ENCODE measurements at places on chromosomes 12 and 14.

- H3K4me1 ChIP-seq: no peaks in the 10 kb centered on the region
- no peak for DNase-seq
- H3K27ac ChIP-seq: no peak overlapping the region
- no peaks in the 10 kb centered on the region for H3K36me3 ChIP-seq
- H3K4me3 ChIP-seq: no peak overlapping the region
These were observed 11.5 kb downstream of the TEAD4 start for GRCh38 chr12:2970744-2971143.

GRCh38 chr12:112906712-112907414, at the start of gene OAS1:
Gene OAS1 (plus strand): TSS chr12:112906962. CDS start chr12:112907040, 78 bp downstream.
- peak within 1 kb of the TSS; percentile 95 for H3K27ac ChIP-seq
- H3K4me1 ChIP-seq: peaks cover 56% of the 10 kb centered on the region
- H3K36me3 ChIP-seq: peaks cover 15% of the 10 kb centered on the region
- peak; percentile 55 for DNase-seq
- no peaks in the 10 kb centered on the region for H3K27me3 ChIP-seq
- peak within 1 kb of the TSS; percentile 85 for H3K4me3 ChIP-seq

DNA sequence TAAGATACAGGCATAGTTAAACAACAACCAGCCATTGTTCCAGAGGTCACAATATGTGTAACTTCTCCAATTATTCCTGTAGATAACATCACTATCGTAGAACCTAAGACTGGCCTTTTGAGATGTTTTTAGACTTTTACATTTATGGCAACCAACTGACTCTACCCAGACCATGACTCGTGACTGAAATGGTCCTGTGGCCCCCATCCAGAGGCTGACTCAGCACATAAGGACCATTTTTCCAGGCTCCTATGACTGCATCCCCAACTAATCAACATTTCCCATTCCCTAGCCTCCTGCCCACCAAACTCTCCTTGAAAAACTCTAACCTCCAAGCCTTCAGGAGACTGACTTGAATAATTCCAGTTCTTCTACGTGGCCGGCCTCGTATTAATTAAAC, 52.6 kb upstream of the NID2 start:
- DNase-seq: no peak
- no peak overlapping the region for H3K4me3 ChIP-seq
- H3K27me3 ChIP-seq: no peaks in the 10 kb centered on the region
- no peaks in the 10 kb centered on the region for H3K36me3 ChIP-seq
- peaks cover 12% of the 10 kb centered on the region for H3K4me1 ChIP-seq
- H3K27ac ChIP-seq: no peak overlapping the region

GRCh38 chr14:35750202-35750904, 58.7 kb downstream of the RALGAPA1 start:
- H3K36me3 ChIP-seq: peaks cover 27% of the 10 kb centered on the region
- no peaks in the 10 kb centered on the region for H3K4me1 ChIP-seq
- H3K4me3 ChIP-seq: no peak overlapping the region
- DNase-seq: no peak

DNA sequence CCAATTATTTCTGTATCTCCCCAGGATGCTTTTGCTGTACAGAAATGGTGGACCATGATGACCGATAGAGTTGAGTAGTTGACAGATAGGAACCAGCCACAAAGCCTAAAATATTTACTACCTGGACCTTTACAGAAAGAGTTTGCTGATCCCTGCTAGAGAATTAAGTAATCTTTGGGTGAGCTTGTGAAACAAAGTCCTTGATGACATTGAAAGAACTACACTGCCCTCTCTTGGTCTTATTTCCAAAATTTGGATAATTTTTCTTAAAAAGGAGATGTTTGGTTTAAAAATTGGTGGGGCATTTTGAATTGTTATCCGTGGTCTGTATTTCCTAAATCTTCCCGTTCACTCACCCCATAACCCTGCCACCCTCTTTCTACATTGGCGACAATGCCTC, 13.7 kb upstream of the TCTN1 start:
- peak overlapping the region; percentile 13 for H3K27ac ChIP-seq
- H3K36me3 ChIP-seq: no peaks in the 10 kb centered on the region
- DNase-seq: no peak
- no peaks in the 10 kb centered on the region for H3K27me3 ChIP-seq
- H3K4me1 ChIP-seq: peaks cover 9% of the 10 kb centered on the region
- no peak overlapping the region for H3K4me3 ChIP-seq

GRCh38 chr14:104657563-104658324, 31.7 kb upstream of the INF2 start:
- H3K4me1 ChIP-seq: peaks cover 35% of the 10 kb centered on the region
- no peak overlapping the region for H3K27ac ChIP-seq
- H3K4me3 ChIP-seq: no peak overlapping the region
- no peaks in the 10 kb centered on the region for H3K27me3 ChIP-seq
- peak; percentile 54 for DNase-seq

GRCh38 chr12:3750616-3751015, 2.3 kb downstream of the CRACR2A start:
- peaks cover 40% of the 10 kb centered on the region for H3K36me3 ChIP-seq
- DNase-seq: no peak
- peaks cover 62% of the 10 kb centered on the region for H3K4me1 ChIP-seq

GRCh38 chr12:55705782-55706402, 1.8 kb downstream of the ITGA7 start:
- peak; percentile 57 for DNase-seq
- H3K4me3 ChIP-seq: no peak overlapping the region
- H3K27me3 ChIP-seq: peaks cover 20% of the 10 kb centered on the region
- no peaks in the 10 kb centered on the region for H3K36me3 ChIP-seq

- no peaks in the 10 kb centered on the region for H3K27me3 ChIP-seq
- H3K27ac ChIP-seq: peak overlapping the region; percentile 74
- H3K4me3 ChIP-seq: no peak overlapping the region
- H3K4me1 ChIP-seq: peaks cover 29% of the 10 kb centered on the region
These were observed 17.3 kb downstream of the BAZ1A start for GRCh38 chr14:34857689-34858449.

DNA sequence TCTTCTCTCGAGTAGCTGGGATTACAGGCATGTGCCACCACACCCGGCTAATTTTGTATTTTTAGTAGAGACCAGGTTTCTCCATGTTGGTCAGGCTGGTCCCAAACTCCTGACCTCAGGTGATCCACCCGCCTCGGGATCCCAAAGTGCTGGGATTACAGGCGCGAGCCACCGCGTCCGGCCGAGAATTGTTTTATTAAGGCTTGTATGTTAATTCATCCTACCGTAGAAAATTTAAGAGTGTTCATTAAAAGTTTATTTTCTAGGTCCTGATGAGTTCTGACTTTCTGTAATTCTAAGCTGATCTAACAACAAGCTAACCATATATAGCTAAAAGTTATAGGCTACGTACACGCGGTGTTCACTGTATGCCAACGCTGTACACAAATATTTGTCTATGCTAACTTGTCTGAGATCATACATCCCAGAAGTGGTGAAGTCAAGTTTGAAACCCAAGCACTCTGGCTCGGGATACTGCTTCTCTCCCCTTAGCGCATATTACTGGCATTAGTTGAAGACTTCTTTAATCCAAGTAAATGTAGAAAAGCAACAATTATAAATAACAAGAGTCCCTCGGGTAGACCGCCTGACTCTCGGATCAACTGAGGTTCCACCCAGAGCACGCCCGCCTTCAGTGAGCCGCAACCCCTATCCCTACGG, 570 bp upstream of the MRPS35 start:
- H3K4me3 ChIP-seq: peak overlapping the region; percentile 94
- DNase-seq: no peak
- peak overlapping the region; percentile 94 for H3K27ac ChIP-seq
- H3K4me1 ChIP-seq: peaks cover 28% of the 10 kb centered on the region

DNA sequence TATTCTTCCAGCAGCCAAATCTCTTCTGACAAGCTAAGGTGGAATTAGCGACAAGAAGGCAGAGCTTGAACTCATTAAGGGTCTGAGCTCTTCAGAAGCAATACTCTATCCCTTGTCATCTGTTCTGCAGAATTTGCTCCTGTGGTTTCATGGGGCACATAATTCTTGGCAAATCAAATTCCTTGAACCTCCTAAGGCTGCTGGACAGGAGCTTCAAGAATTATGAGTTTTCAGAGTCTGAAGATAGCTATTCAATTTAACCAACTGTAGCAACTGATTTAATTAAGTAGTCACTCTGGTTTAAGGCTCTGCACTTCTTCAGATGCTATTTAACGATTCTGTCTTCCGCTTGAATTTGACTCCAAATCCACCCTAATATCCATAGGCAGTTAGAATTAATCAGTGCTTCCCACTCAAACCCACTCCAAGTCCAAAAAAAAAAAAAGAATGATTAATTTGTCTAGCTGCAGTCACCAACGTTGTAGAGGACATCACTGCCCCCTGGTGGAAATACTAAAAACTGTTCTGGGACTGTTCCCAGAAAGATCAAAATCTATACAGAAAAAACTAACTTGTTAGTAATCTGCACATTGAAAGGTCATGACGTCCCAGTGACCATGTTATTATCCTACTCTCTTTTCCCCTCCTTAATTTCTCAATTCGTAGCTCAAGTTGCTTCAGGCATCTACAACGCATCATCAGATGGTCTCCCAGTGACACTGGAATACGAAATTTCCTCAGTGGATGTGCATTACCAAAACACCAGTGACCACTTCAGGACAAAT, 169.9 kb downstream of the KIF21A start:
- peaks cover 5% of the 10 kb centered on the region for H3K4me1 ChIP-seq
- no peaks in the 10 kb centered on the region for H3K36me3 ChIP-seq
- H3K4me3 ChIP-seq: no peak overlapping the region
- DNase-seq: peak; percentile 38
- H3K27me3 ChIP-seq: peaks cover 15% of the 10 kb centered on the region

DNA sequence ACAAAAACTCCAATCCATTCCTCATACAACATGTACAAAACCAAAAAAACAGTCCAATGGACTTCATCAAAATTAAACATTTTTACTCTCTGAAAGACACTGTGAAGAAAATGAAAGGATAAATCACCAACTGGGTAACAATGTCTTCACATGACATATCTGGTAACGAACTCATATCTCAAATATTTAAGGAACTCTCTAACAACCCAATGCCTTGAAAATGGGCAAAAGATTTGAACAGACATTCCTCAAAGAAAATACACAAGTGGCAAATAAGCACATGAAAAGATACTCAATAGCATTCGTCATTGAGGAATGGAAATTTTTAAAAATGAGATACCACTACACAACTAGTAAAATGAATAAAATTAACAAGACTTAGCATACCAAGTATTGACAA, 198.7 kb upstream of the RASSF8 start:
- no peak overlapping the region for H3K4me3 ChIP-seq
- no peak overlapping the region for H3K27ac ChIP-seq
- DNase-seq: no peak
- H3K4me1 ChIP-seq: no peaks in the 10 kb centered on the region

GRCh38 chr12:11014234-11014633, 8.2 kb downstream of the TAS2R19 start:
- no peaks in the 10 kb centered on the region for H3K4me1 ChIP-seq
- DNase-seq: no peak
- no peaks in the 10 kb centered on the region for H3K27me3 ChIP-seq

- H3K4me3 ChIP-seq: peak overlapping the region; percentile 99
- no peaks in the 10 kb centered on the region for H3K27me3 ChIP-seq
- peak overlapping the region; percentile 97 for H3K27ac ChIP-seq
- peaks cover 35% of the 10 kb centered on the region for H3K36me3 ChIP-seq
- peaks cover 30% of the 10 kb centered on the region for H3K4me1 ChIP-seq
These were observed 901 bp upstream of the NFKBIA start for GRCh38 chr14:35405304-35405996.

DNA sequence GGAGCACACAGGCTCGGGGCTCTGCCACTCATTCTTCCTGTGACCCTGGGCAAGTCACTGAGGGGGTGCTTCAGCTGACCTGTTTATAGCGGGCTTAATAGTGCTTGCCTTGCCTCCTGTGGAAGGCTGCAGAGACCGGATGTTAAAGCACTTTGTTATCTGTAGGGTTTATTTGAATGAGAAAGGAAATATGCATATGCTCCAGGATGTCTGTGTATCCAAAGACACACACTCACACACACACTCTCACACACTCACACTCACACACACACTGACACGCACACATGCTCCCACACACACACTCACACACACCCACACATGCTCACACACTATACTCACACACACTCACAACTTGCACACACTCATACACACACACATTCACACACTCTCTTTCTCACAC, 56.1 kb upstream of the DDX11 start:
- H3K4me3 ChIP-seq: no peak overlapping the region
- no peak overlapping the region for H3K27ac ChIP-seq
- H3K36me3 ChIP-seq: no peaks in the 10 kb centered on the region
- H3K4me1 ChIP-seq: no peaks in the 10 kb centered on the region
- H3K27me3 ChIP-seq: peaks cover 4% of the 10 kb centered on the region
- DNase-seq: no peak

- no peaks in the 10 kb centered on the region for H3K36me3 ChIP-seq
- no peaks in the 10 kb centered on the region for H3K27me3 ChIP-seq
- DNase-seq: peak; percentile 86
- no peaks in the 10 kb centered on the region for H3K4me1 ChIP-seq
- no peak overlapping the region for H3K4me3 ChIP-seq
These were observed 4.5 kb downstream of the DAO start for GRCh38 chr12:108884116-108885012.

DNA sequence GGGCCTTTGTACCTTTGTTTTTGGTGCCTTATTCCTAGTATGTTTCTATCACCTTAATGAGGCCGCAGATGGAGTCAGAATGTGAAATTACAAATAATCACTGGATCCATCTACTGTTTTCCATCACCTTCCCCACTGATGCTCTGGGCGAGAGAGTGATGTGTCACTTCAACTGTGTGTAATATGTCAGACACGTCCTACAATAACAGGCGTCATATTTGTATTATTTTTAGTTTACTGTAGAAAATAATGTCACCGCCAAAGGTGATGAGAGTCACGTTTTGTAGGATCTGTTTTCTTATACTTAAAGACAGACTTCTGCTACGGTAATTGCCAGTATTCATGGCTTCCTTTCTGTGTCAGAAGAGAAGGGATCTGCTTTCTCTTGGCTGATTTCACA, 22.4 kb upstream of the P2RX4 start:
- DNase-seq: no peak
- no peaks in the 10 kb centered on the region for H3K4me1 ChIP-seq
- peaks cover 3% of the 10 kb centered on the region for H3K36me3 ChIP-seq
- no peaks in the 10 kb centered on the region for H3K27me3 ChIP-seq
- H3K27ac ChIP-seq: no peak overlapping the region
- no peak overlapping the region for H3K4me3 ChIP-seq

GRCh38 chr12:54159140-54159539, 29.6 kb downstream of the SMUG1 start:
- peaks cover 34% of the 10 kb centered on the region for H3K27me3 ChIP-seq
- no peaks in the 10 kb centered on the region for H3K36me3 ChIP-seq
- H3K4me1 ChIP-seq: no peaks in the 10 kb centered on the region
- peak; percentile 62 for DNase-seq
- no peak overlapping the region for H3K4me3 ChIP-seq

DNA sequence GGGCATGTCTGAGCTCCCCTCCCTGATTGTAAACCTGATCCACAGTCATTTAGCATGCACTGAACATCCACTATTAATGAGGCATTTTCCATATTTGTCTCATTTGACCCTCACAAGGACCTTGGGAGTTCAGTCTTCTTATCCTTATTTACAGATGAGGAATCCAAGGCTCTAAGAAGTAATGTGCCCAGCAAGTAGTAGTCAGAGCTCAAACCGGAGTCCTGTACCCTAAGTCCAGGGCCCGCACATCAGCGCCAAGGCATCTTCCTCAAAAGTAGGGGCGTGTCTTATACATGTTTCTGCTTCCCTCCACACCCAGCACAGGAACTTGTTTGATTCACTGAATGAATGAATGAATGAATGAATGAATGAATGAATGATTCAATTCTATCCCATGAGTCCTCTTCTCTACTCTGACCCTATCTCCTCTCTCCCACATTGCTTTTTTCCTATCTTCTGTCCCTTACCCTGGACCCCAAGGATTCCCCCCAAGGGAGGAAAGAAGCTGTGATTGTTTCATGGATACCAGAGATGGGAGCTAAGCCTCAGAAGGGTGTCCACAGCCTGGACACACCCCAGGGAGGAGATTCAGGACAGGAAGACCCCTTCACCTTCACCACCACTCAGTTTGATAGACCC, 21.8 kb upstream of the KRT8 start:
- H3K4me1 ChIP-seq: no peaks in the 10 kb centered on the region
- H3K36me3 ChIP-seq: no peaks in the 10 kb centered on the region
- no peak overlapping the region for H3K4me3 ChIP-seq
- no peak overlapping the region for H3K27ac ChIP-seq

Data from activated CD4-positive, alpha-beta T cell treated with anti-CD3 and anti-CD28 coated beads for 36 hours (primary cell).